ENCODE measurements at places on chromosomes 2 and 18.

GRCh38 chr2:46936566-46936965, 21.0 kb upstream of the MCFD2 start:
- no peak for DNase-seq

- no peak for DNase-seq
These were observed 221.6 kb downstream of the NCKAP5 start for GRCh38 chr2:133346654-133347053.

GRCh38 chr2:84958135-84959059, 12.6 kb upstream of the KCMF1 start:
- DNase-seq, result peak; percentile 90

DNA sequence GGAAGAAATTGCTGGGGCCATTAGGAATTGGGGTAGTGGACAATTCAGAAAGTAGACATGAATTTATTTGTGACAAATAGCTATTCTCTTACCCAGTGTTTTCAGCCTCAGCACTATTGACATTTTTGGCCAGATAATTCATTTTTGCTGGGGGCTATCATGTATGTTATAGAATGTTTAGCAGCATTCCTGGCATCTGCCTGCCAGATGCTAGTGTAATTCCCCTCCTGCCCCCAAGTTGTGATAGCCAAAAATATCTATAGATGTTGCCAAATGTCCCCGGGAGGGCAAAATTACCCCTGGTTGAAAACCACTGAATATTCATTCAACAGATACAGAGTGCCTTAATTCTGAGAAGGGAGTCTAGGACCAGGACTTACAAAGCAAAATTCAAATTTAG, 183.6 kb downstream of the BABAM2 start:
- DNase-seq, result no peak

- no peak for DNase-seq
These were observed 214.0 kb downstream of the TMEM163 start for GRCh38 chr2:134504586-134505336.

DNA sequence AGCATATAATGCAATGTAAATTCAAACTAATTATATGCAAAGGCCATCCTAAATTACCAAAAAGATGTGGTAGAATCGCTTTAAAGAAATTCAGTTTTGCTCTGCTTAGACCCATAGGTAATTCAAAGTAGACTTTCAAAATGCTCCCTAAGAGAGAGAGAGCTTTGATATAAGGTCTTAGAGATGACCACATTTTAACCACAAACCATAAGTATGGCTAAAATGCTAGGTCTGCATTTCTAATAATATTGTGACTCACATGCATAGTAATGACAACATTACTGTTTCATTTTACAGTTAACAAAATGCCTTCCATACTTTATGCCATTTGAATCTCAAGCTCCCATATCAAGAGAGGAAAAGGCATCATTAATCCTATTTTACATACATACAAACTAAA, 144.5 kb downstream of the RAD51AP2 start:
- DNase-seq, result no peak

DNA sequence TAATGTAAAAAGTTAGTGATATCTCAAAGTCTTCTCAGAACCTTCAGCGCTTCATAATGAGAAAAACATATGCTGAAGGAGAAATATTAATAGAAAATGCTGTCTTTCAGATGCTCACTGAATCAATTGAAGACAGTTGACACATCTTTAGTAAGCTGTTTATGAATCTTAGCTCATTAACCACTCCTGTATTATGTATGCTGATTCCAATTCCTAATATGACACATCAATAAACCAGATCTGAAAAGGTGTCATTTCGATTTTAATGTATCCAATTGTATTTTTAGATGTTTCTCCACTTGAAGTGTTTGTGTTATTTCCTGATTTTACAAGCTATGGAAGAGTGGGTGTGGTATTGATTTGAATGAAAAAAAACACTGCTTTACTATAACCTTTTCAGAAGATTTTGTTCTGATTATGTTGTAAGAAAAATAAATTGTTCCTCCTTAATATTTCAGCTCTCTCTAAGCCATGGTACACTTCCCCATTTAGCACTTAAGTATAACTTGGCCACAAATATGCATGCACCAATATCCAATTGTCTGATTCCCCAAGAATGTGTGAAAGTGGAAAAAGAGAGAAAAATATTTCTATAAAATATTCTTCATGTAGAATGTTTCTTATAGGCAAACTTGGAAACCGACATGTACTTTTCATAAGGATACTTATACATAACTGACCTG, 569.8 kb downstream of the ARHGAP15 start:
- no peak for DNase-seq

- no peak for DNase-seq
These were observed 10.3 kb upstream of the INO80C start for GRCh38 chr18:35508030-35508429.

DNA sequence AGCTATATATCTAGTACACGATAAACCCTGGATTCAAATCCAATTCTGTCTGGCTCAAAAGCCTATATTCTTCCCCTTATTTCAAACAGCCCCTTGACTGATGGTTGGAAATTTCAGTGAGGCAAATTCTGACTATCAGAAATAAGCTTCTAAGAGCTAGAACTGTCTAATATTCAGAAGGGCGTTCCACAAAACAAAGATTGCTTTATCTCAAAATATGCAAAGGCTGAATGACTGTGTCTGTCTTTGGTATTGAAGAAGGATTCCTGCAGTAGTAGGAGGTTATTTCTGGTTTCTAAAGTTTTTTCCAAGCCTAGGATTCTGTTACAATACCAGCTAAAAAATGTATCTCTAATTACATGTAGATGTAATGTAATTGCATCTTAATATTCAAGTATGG, 31.1 kb downstream of the DRC1 start:
- DNase-seq, result no peak

DNA sequence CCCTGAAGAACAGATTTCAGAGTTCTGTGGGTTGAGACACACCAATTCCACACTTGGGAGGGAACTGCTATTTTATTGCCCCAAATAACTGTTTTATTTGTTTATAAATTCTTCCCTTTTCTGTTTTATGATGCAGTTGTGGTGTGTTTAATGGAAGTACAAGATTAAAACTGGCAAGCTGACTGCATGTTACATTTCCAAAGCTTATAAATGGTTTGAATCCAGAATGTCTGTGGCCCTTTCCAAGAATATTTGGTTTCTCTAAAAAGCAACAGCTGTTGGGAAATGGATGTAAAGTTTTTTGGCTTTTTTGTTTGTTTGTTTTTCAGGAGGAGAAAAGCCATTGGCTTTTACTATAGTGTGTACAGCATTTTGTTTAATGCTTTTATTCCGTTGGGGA, 234.5 kb downstream of the MTX2 start:
- no peak for DNase-seq
